Islet precursor cell (in vitro differentiated cells): ENCODE measurements at places on chromosomes 12 and 14.

- peak; percentile 91 for DNase-seq
Measured at GRCh38 chr12:78914859-78915331, 50.3 kb downstream of the SYT1 start.

DNA sequence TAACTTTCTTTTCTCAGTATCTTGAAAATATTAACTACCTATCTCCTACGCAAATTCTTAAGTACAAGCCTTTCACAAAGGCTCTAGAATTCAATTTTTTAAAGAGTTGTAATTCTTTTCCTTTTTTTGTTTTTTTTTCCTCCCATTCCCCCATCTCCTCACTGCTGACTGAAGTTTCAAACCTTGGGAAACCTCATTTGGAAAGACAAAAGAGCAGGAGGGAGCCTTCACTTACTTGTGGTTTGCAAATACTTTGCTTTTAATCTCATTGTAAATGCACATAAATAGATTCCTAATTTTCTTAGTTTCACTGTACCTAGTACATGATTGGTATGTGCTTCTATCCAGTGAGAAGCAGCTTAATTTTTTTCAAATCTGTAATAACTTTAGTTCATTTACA is 15.8 kb upstream of the PTGDR start:
- no peak for DNase-seq

DNA sequence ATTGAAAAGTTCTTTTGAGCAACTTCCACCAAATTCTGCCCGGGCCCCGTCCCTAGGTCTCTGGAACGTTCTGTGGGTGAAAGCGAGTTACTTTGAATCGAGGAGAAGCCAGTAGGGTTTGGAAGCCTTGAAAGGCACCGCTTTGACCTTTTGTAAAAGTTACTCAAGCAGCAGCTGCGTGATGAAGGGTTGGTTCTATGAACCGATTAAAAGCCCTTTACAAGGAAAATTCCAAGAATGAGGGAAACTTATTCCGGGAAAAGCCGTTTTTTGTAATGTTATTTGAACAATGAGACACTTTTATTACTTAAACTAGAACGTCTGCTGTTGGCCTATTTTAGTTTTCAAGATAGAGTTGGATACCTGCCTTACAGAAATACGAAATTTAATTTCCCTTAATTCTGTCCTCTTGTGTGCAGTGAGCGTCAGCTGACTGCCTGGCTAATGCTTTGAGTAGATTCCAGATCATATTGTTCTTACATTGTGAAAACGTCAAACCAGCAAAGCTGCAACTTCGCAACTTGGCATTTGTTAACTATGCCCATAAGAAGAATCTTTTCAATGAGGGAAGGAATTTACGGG is 906 bp downstream of the LARP4 start:
- DNase-seq: peak; percentile 43

- DNase-seq: no peak
Measured at GRCh38 chr14:99359906-99360305, 87.9 kb upstream of the BCL11B start.

- DNase-seq: peak; percentile 75
Measured at GRCh38 chr14:22994762-22995275, 12.5 kb upstream of the AJUBA start.

DNA sequence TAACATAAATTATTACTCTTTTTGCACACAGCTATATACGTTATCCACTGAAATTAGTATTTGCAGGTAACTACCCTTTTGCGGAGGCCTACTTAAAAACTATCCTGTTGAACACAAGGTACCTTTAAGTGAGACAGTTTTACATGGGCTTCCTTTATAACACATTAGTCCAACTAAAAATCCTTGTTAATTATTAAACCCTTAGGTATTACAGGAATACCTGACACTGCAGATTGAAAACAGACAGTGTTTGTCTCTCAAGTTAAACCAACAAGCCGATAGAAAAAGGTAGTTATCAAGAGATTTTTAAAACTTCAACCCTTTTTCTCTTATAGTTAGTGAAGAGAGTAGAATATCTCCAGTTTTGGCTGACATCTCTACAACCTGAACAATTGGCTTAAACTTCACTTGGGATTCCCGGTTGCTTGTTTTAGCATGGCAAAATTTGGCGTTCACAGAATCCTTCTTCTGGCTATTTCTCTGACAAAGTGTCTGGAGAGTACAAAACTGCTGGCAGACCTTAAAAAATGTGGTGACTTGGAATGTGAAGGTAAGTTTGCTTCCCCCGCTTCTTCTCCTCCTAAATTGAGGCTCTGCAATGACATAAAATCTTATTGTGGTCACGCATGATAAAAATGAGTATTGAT is at the start of gene MIA2:
MIA2 (plus strand) TSS at position 236 of the 647 bp plus-strand sequence; CDS start at position 436, 200 bp downstream.
- no peak for DNase-seq

- no peak for DNase-seq
Measured at GRCh38 chr14:59274991-59275391, 86.5 kb downstream of the DAAM1 start.

- no peak for DNase-seq
Measured at GRCh38 chr12:68109001-68109400, 50.5 kb downstream of the IFNG start.

DNA sequence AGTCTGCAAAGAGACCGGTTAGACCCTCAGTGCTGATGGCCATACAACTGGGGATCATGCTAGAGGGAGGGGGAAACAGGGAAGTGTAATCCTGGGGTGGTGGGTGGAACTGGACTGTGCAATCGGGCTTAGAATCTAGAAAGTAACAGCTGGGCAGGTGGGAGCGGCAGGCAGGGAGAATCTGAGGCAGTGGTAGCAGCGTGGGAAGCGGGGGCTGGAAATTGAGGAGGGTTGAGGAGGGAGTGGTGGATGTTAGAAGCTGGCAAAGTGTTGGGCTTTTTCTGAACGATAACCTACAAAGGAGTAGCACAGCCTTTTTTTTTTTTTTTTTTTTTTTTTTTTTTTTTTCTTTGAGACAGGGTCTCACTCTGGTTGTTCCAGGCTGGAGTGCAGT is 3.1 kb upstream of the IGFBP6 start:
- no peak for DNase-seq

GRCh38 chr12:75658286-75658685 is 146.9 kb upstream of the KRR1 start:
- no peak for DNase-seq

- peak; percentile 82 for DNase-seq
Measured at GRCh38 chr14:61695695-61696527, 598 bp downstream of the HIF1A start.

GRCh38 chr14:78292003-78292402 is 121.8 kb downstream of the NRXN3 start:
- DNase-seq: no peak

- DNase-seq: no peak
Measured at GRCh38 chr12:39616251-39616650, 3.4 kb downstream of the ABCD2 start.
